NCI-H526 treated with DMSO at 0.1 percent for 48 hours (cell line): ENCODE measurements at places on chromosomes 5 and 9.

- DNase-seq: no peak
Measured at GRCh38 chr9:26971721-26972120, 15.5 kb downstream of the IFT74 start.

DNA sequence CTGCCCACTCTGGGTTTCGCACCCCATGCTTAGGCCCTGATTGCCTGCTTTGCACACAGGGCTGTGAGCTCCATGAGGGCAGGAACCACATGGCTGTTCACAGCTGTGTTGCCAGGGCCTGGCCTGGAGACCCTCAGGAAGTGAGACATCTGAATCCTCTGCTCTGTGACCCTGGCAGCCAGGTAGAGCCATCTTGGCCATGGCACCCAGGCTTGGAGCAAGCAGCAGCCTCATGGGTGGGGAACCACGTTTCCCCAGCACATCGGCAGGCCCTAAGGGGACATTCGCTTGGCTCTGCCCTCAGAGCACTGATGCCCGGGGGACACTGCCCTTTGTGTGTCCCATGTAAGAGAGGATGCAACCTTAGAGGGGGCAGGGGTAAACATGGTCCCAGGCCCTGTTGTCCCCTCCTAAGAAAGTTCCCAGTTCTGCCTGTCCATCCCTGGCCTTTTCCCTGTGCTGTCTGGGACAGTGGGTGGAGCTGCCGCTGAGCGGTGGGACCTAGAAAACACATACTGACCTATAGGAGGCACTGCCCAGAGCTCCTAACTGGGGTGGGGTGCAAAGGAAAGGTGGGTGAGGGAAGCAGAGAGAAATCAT, 144.1 kb upstream of the IER5L start:
- no peak for DNase-seq

GRCh38 chr9:14640294-14640693, 52.9 kb downstream of the ZDHHC21 start:
- DNase-seq: no peak

- DNase-seq: no peak
Measured at GRCh38 chr9:84206801-84207370, 133.7 kb downstream of the SLC28A3 start.

GRCh38 chr5:100430268-100431195, 104.6 kb upstream of the FAM174A start:
- no peak for DNase-seq

DNA sequence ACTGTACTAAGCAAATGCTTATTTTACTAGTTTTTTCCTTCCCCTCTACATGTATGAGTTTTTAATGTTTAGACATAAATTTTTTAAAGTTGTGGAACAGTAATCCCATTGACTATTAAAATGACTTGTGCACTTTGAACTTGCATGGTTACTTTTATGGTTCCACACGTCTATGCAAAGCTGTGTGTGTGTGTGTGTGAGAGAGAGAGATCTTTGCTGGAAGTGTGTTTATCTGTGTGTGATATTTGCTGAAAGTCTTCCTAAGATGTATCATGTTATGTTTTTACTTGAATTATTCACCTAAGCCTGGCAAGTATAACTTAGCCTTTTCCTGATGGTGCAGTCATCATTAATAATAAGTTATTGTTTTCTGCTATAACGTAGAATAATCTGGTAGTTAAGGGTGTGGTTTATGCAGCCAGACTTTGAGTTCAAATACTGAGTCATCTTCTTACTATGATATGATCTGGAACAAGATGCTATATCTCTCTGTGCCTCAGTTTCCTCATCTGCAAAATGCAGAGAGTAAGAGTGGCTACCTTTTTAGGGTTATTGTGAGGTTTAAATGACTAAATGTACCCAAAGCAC, 138.6 kb downstream of the SMARCA2 start:
- DNase-seq: no peak

DNA sequence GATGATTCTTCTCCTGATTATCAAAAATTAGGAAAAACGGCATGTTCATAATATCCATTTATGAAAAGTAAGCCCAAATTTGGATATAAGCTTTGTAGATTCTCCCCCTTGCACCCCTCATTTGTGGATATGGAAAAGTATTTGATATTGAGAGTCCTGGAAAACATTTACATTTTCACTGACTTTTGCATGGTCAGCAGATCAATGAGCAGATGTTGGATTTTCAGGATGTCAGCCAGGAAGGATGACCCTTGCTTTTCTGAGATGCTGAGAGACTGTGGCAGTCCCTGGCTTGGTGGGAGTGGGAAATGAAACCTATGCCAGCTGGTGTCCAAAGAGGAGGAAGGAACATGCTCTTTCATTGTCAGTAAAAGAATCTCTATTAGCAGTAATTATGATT, 410.8 kb downstream of the DMAC1 start:
- DNase-seq: no peak

DNA sequence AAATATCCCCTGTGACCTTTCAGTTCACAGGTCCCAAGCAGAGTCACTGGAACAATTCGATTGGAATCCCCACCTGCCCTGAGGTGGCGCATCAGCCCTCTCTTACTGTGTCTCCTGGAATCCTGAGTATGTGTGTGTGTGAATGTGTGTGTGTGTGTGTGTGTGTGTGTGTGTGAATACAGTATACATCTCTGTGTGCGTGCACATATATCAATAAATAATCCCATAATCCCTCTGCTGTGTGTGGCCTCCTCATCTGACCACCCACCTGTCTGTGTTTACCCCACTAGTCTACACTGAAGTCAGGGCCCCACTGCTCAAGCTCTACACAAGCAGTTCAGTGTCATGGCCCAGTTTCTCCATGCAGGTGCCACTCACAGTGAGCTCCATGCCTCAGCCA, 187.4 kb downstream of the ERCC6L2 start:
- no peak for DNase-seq

DNA sequence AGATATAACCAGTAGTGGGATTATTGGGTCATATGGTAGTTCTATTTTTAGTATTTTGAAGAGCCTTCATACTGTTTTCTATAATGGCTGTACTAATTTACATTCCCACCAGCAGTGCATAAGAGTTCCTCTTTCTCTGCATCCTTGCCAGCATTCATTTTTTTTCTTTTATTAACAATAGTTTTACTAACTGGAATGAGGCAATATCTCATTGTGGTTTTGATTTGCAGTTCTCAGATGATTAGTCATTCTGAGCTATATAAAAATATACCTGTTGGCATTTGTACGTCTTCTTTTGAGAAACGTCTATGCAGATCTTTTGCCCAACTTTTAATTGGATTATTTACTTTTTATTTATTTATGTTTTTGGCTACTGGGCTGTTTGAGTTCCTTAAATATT, 1579.3 kb upstream of the CDH6 start:
- no peak for DNase-seq

DNA sequence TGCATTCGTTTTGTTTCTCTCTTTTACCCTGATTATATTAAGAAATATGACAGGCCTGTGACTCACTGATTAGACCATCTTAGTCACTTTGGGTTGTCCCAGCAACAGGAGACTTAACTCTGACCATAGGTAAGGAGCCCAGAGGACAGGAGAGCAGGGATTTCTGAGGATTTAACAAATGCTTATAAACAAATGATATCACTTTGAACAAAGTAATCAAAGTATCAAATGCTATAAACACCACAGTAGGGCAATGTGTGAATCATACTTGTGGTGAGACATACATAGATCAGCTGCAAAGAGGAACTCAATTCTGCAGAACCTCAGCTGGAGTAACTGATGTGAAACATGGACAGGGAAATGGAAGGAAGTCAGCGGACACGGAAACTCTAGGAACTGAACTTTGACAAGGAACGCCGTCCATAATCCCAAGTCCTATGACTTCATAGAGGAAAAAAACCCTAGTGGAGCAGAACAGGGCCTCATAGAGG, 190.6 kb upstream of the MSX2 start:
- no peak for DNase-seq

GRCh38 chr5:138686668-138687067, 66.6 kb upstream of the CTNNA1 start:
- no peak for DNase-seq

DNA sequence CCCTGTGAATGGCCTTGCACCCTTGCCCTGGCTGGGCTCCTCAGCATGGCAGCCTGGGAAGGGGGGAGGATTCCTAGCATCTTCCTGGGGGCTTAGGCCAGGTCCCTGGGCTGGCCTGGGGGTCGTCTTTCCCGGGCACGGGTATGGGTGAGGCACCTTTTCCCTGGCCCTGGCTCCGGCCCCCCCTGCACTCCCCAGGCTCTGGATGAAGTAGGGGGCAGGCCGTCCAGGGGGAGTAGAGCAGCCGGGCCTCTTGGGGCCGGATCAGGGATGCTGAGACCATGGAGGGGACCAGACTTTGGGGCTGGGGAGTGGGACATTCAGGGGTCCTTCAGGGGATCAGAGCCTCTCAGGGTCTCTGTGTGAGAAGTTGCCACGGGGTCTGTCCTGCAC, 6.6 kb downstream of the RXRA start:
- no peak for DNase-seq

DNA sequence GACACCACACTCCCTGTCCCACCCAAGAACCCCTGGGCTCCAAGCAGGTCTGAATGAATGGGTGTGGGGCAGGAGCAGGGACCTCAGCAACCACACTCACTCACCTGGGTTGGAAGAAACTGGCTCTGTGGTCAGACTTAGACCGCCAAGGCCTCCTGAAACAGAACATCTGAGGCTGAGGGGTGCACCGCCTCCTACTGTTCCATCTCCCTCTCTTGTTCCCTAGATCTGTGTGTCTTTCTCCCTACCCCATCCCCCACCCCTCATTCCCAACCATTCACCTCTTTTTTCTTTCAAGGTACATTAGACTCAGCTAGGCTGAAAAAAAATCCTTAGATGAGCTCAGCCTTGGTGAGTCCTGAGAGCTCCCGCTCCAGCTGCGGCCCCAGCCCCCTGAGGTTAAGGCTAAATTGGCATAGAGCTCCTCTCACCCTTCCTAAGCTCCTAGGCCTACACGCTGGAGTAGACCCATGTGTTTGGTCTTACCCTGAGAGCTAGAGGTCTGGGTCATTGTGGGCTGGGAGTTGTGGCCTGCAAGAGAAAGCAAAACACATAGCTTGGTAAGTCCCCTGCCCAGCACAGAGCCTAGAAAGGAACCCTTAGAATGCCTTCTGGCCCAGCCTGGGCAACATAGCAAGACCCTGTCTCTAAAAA, 4.8 kb downstream of the ECSCR start:
- DNase-seq: no peak

GRCh38 chr9:88809355-88810161, 181.7 kb upstream of the S1PR3 start:
- DNase-seq: peak; percentile 6

DNA sequence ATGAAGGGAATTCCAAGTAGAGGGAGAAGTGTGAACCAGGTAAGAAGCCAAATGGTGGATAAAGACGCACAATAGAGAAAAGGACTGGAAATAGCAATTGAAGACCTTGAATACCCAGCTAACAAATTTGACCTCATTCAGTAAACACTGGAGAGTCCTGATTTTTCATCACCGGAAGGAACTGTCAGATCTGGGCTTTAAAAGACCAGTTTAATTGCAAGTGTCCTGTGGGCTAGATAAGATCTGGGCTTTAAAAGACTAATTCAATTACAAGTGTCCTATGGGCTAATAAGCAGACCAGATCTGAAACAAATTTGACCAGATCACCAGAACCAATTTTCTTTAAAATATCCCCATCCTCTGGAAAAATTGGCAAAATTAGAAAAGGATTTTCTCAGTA, 380.0 kb downstream of the ACTL7B start:
- DNase-seq: no peak

GRCh38 chr9:75490326-75490725, 400.1 kb upstream of the PCSK5 start:
- DNase-seq: no peak

GRCh38 chr5:59923465-59923864, 29.9 kb upstream of the PDE4D start:
- DNase-seq: no peak

DNA sequence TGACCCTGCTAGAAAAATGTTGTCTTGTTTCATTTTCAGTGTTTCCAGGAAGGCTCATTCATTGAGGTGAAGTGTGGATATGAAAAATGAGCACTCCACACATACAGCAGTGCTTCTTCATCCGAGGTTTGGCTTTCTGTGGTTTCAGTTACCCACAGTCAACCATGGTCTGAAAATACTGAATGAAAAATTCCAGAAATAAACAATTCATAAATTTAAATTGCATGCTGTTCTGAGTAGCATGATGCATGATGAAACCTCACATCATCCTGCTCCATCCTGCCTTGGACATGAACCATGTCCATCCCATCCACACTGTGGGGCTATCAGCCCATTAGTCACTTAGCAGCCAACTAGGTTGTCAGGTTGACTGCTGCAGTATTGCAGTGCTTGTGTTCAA, 10.4 kb upstream of the SLC45A2 start:
- no peak for DNase-seq

GRCh38 chr9:5671711-5672353, 42.9 kb downstream of the RIC1 start:
- DNase-seq: no peak

DNA sequence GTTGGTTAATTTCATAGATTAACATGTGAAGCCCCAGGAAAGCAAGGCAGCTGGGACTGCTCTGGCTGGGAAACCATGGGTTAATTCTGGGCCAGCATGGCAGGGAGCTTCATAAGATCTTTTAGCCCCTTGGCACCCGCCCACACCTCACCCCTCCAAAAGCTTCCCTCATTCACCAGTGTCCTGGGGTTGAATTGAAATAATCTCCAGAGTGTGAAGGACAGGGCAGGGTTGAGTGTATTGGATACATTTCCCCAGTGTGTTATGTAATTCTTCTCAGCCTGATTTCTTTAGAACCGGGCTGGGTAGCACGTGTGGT, 19.4 kb downstream of the WNT8A start:
- DNase-seq: no peak

- DNase-seq: peak; percentile 91
Measured at GRCh38 chr5:134225780-134226440, at the start of gene PPP2CA. Gene PPP2CA, minus strand, starts transcription at chr5:134226073. Its CDS starts 212 bp downstream, at chr5:134225861.

DNA sequence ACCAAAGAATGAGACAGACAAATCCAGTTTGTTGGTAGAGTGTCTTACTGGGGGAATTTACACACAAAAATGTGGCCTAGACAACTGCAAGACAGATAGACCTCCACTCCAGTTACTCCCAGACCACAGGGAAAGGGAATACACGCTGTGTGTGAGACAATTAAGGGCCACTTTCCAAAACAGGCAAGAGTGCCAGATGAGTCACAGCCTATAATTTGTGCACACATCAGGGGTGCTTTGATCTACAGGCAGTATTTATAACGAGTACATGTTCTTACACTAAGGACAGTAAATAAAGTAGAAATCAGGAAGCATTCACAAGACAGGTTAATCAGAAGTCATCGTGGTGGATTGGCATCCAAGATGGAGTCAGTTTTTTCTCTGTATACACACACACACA, 114.8 kb downstream of the ZNF622 start:
- DNase-seq: no peak
